ENCODE measurements at places on chromosomes 5 and 9.

DNA sequence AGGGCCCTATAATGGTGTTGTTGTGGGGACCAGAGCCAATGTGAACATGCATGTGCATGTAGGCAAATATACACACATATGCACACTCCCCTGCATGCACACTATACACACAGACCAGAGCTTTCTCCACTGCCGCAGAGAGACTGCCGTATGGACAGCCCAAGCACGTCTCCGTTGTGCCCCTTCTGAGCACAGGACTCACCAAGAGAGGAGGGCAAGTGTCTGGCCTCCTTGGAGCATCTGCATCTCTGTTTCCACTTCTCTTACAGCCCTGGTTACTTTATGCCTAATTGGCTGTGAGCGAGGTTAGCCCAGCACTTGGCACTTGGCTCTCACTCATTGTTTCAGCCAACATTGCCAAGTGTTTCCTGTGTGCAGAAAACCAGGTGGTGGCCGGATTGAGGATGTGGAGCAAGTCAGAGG, 30.4 kb downstream of the CSF2 start:
- no peak for DNase-seq

GRCh38 chr5:151066920-151067319, 13.9 kb downstream of the TNIP1 start:
- no peak for DNase-seq

- DNase-seq: no peak
Observed at GRCh38 chr9:91825422-91825821, 124.6 kb downstream of the ROR2 start.

GRCh38 chr5:67515020-67515689, 318.6 kb upstream of the CD180 start:
- DNase-seq: no peak

GRCh38 chr9:135326633-135327152, 152.9 kb upstream of the PPP1R26 start:
- no peak for DNase-seq

DNA sequence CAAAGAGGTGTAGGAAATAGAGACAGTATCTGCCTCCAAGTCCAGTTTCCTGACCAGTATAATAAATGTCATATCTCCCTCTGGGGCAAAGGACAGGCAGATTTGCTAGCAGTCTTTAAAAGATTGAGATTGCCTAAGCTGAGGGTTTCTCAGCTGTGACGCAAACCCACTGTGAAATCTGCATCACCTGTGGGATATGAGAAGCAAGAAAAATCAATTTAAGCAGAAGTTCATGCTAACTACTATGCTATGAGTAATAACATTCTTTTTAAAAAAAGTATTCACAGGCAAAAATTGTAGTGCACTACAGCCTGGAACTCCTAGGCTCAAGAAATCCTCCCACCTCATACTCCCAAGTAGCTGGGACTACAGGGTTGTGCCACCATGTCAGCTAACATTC, 168.1 kb upstream of the POC5 start:
- no peak for DNase-seq

DNA sequence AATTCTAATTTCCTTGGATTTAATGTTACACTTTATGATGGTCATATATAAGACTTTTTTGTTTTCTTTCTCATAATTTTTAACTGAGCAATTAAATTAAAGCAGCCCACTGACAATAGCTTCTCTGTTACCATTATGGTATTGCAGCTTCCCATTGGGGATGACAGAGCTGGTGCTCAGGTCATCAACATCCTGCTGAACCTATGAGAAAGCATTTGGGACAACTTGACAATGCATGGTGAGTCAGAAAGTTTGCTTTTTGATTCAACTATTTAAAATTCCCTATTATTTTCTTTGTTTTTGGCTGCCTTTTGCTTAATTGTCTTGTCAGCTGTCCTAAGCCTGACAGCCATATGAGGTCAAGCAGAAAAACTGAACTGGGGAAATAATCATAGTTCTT, 487.4 kb upstream of the RIOK2 start:
- DNase-seq: no peak

DNA sequence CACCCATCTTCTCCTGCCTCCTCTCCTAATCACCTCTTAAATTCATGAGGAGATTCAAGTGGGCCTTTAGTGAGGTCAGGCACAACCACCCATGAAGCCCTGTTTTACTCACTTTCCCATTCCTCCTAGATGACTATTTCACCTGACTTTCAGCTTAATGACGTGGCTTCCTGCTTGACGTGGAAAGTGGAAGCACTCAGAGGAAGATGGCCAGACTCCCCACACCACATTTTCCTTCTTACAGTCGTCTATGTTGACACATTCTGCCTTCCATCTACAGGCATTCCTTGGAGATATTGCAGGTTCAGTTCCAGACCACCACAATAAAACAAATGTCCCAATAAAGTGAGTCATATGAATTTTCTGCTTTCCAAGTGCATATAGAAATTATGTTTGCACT, 146.4 kb upstream of the TAS2R1 start:
- no peak for DNase-seq
